Muscle of arm (tissue), 14 donors: ENCODE measurements at places on chromosomes 13 and 19. TPM values are rescaled to one million over a fixed set of nuclear protein-coding genes. Genes with fewer than 3 reads are reported as not detected.

ZNF506 gene
- 24.8 TPM for polyA plus RNA-seq

GRCh38 chr13:97000295-97000925 lies 6.1 kb upstream of the OXGR1 start:
- DNase-seq = no peak

- DNase-seq = no peak
Observed at GRCh38 chr13:111166882-111167675, 52.0 kb downstream of the ARHGEF7 start.

DNA sequence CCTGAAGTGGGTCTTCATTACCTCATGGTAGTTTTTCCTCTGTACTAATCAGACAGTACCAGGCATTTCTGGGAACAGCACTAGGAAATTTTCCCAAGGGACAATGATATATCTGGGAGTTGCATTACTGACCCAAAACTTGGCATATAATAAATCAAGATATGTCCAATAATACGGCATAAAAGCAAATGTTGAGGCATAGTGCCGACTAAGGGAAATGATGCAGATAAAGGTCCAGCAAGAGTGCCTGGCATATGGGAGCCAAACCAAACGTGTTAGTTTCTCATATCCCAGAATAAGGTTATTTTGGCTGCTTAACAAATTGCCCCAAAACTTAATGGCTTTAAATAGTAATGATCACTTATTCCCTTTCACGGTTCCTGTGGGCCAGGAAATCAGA lies 12.1 kb upstream of the TDRD3 start:
- DNase-seq = no peak

GRCh38 chr19:53868892-53869804 lies 1.5 kb downstream of the MYADM start:
- DNase-seq = peak; percentile 83

GRCh38 chr13:85808811-85809210 lies 9.6 kb upstream of the SLITRK6 start:
- no peak for DNase-seq

DNA sequence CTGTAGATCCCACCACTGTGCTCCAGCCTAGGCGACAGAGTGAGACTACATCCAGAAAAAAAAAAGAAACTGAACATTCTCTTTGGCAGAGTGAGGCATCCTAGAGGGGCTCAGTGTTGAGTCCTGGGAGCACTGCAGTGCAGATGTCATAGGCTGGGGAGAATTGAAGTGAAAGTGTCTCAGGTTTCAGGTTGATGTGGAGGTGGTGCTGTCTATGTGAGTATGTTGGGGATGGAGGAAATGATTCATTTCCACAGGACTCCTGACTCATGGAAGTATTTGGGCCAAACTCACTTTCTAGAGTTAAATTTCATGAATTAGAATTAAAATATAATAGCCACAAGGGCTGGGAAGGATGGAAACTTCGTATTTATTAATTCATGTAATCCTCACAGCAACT lies 134.4 kb upstream of the TSC22D1 start:
- no peak for DNase-seq

GRCh38 chr19:31611046-31611877 lies 262.0 kb upstream of the TSHZ3 start:
- DNase-seq = peak; percentile 35

GRCh38 chr13:67619995-67620380 lies 389.9 kb upstream of the PCDH9 start:
- DNase-seq = no peak

RUVBL2 gene
- not detected for polyA plus RNA-seq

DNA sequence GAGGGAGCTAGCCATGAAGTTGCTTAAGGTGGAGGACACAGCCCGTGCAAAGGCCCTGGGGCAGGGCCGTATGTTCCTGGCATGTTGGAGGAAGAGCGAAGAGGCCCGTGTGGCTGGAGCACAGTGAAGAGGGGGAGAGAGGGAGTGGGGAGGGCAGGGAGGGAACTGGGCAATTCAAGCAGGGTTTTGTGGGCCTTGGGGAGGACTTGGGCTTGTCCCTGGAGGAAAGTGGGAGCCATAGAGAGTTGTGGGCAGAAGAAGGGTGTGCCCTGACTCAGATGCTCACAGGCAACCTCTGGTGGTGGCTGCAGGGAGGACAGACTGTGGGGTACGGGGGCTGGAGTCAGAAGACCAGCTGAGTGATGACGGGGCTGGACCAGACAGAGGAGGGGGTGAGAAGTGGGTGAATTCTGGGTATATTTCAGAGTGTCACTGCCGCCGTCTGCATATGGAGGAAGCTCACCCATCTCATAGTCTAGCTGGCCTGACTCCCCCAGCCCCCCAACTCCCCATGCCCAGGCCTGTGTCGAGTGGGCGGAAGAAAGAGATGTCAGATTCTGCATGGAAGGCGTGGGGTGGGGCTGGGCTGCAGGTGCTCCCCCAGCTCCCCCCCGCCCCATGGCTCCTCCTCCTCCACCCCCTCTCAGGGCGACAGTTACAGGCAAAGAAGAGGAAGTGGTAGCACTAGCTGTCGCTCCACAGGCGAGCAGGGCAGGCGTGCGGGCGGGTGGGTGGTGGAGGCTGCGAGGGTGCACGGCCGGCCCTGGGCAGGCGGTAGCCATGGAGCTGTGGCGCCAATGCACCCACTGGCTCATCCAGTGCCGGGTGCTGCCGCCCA lies at the start of gene VAV1:
VAV1 (plus strand) TSS at position 681 of the 838 bp plus-strand sequence; CDS start at position 781, 100 bp downstream.
- no peak for DNase-seq

DNA sequence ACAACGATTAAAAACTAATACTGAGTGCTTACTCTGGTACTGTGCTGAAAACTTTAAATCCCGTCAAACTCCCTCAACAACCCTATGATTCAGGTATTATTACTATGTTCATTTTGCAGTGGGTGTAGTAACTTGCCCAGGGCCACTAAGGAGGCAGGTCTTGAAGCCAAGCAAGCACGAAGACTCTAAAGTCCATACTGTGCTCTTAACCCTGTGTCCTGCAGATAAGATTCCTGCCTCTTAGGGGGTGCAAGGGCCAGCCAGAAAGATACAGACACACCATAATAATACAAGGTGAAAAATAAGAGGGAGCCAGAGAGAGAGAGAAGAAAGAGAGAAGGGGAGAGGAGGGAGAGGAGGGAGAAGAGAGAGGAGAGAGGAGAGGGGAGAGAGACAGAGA lies 95.5 kb downstream of the CDADC1 start:
- DNase-seq = no peak

GRCh38 chr13:107765724-107766401 lies 449.5 kb downstream of the LIG4 start:
- no peak for DNase-seq

DNA sequence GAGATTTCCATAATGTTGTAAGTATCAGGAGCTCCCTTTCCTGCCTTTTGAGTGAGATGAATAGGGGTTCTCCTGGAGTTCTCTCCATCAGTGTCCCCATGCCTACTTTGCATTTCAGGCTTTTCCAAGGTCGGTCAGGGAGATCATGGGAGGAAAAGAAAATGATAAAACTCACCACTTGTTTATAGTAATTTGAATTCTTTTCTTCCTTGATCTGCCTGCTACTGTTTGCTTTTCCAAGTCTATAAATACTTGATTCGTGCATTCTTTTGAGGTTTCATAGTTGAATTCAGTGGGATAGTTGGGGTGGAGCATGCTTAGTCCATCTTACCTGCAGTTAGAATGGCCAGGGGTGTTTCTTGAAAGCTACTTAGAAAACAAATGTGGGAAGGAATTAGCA lies 51.5 kb downstream of the PCCA start:
- no peak for DNase-seq

ZNF529 gene
- 20.3 TPM for polyA plus RNA-seq

DNA sequence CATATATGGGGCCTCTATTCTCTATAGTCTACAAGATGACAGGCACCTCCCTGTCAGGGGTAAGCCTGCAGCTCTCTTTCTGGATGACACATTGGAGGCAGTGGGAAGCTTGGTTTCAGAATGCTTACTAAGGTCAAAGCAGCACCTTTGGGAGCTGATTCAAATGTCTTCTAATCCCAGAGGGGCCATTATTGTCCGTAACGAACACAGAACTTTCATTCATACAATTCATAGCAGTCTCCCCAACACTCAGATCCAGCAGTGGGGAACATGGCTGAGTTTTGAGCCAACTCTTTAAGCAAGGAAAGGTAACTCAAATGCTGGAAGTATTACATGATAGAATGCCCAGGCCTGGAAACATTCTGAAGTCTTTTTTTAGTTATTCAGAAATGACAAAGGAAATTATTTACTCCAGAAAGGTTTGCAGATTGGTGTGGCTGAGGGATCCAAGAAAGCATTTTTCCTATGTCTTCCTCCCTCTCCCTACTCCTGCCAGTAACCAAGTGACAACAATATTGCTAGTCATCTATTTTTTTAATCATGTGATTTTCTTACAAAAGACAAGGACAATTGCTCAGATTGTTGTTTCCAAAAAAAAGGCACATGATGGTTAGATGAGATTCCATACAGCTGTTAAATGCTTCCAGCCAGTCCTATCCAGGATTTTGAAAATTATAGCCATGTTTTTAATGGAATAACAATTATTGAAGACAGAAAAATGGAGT lies 118.7 kb downstream of the FOXO1 start:
- peak; percentile 25 for DNase-seq

LYPD5 gene
- 1.0 TPM for polyA plus RNA-seq

DNA sequence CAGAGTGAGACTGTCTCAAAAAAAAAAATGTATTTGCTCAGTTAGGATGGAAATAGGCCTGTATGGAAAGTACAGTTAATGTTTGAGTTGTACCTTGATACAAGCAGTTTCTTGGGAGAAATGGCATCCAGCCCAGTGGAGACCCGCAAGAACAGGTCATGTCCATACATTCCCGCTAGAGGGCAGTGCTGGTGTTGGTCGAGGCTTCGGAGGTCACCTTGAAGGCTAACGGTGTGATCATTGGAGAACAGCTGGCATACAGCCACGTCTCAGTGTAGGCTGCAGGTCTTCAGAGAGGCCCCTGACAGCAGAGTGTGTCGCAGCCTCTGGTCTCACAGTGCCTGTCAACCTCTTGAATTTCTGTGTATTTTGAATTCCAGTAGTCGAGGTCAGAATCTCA lies 7.5 kb downstream of the ZNF610 start:
- DNase-seq = peak; percentile 59

GRCh38 chr19:55638864-55639359 lies 1.9 kb upstream of the ZNF580 start:
- no peak for DNase-seq

ZNF578 gene
- 4.0 TPM for polyA plus RNA-seq

DNA sequence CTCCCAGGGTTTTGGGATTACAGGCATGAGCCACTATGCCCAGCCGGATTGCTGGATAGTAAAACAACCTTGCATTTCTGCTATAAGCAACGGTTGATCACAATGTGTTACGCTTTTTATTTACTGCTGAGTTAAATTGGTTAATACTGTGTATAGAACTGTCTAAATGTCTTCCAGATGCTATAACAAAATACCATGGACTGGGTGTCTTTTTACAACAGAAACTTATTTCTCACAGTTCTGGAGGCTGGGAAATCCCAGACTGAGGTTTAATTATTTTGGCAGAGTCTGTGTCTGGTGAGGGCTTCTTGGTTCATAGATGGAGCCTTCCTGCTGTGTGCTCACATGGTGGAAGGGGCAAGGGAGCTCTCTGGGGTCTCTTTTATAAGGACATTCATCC lies 65.5 kb downstream of the ING1 start:
- DNase-seq = no peak

GRCh38 chr13:64480672-64481071 lies 2749.5 kb downstream of the PCDH9 start:
- DNase-seq = peak; percentile 4

DNA sequence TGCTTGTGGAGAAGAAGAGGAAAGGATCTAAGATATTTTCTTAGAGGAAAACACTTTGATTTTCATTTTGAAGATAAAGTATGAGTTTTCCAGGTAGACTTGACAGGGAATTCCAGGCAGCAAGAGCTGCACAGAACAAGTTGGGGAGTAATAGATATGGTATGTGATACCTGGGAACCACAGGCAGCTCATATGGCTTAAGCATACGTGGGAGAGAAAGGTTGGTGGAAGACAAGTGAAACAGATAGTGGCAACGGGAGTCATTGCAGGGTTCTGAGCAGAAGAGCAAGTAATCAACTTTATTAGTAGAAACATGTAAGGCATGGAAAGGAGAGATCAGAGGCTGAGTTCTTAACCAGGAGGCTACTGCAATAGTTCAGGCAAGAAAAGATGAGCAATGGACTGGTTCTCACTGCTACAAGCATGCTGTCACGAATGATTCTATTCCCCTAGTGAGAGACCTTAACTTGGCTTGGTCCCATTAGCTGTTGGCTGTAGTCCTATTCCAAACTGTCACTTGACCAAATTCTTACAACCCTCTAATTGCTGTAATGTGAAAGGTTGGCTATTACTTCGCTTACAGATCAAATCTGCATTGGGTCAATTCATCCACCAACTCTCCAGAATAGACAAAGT lies 217.9 kb downstream of the VWA8 start:
- DNase-seq = no peak

- no peak for DNase-seq
Observed at GRCh38 chr19:33706631-33707030, 84.9 kb downstream of the CHST8 start.

ZNF610 gene
- 5.2 TPM for polyA plus RNA-seq

RBM42 gene
- polyA plus RNA-seq = 36.4 TPM

- DNase-seq = no peak
Observed at GRCh38 chr19:35034005-35034502, 3.8 kb downstream of the SCN1B start.

SBSN gene
- polyA plus RNA-seq = not detected

STOML3 gene
- polyA plus RNA-seq = 0.37 TPM

- peak; percentile 66 for DNase-seq
Observed at GRCh38 chr13:104984296-104984818, 1551.1 kb downstream of the EFNB2 start.

CASP14 gene
- polyA plus RNA-seq = 0.15 TPM
